Mesothelial cell of epicardium (in vitro differentiated cells): ENCODE measurements at places on chromosomes 1 and 21. TPM values are rescaled to one million over a fixed set of nuclear protein-coding genes. Genes with fewer than 3 reads are reported as not detected.

Gene WNT3A
- 0.09 to 0.16 TPM in 2 of 3 replicates, not detected in the other for total RNA-seq

Gene TAL1
- 0.09 to 0.24 TPM in 2 of 3 replicates, not detected in the other for total RNA-seq

Gene NMNAT2
- 0.45 to 1.2 TPM (median 0.69 TPM) in 3 replicates for total RNA-seq

- DNase-seq: peak; percentile 36
These were observed 27.7 kb downstream of the STYXL2 start for GRCh38 chr1:167121375-167122120.

- DNase-seq: no peak
These were observed 16.1 kb downstream of the PRRC2C start for GRCh38 chr1:171501305-171502024.

DNA sequence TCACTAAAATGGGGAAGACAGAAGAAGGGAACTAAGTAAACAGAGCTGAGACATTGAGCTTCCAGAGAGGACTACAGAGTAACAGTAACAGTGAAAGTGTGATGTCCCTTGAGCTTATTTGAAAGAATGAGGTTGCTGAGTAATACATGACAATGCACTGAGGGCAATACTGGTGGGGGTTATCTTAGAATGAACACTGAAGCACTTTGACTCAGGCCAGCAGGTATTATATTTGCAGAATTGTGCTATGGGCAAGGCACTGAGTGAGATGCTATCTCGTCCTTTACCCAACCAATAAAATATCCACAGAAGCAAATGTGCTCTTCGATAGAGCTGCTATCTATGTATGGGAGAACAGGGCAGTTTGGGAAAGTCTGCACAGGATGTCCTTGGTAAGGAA, 133.2 kb downstream of the DISP1 start:
- DNase-seq: no peak

DNA sequence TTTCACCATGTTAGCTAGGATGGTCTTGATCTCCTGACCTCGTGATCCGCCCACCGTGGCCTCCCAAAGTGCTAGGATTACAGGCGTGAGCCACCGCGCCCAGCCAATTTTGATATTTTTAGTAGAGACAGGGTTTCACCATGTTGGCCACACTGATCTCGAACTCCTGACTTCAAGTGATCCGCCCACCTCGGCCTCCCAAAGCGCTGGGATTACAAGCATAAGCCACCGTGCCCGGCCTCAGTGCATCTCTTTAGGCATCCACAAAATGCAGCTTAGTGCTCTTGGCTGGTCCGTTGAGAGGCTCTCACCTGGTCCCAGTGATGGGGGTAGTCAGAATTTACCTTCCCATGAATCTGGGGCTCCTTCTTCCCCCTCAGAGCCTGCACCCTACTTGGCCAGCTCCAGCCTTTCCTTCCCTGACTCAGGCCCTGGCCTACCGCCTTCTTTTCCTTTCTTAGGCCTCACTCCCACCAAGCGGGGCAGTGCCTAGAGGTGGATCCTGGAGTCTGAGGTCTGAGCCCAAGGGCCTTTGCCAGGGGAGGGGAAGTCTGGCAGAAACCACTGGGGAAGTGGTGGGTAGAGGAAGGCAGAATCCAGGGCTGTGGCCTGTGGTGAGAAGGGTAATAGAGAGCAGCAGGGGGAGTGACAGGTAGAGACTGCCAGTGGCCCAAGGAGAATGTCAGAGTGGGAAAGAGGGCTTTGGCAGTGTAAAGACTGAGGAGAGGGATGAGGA, 3.7 kb downstream of the LENEP start:
- no peak for DNase-seq
